Left cardiac atrium (tissue), 4 donors: ENCODE measurements at places on chromosomes 2 and 18. TPM values are rescaled to one million over a fixed set of nuclear protein-coding genes. Genes with fewer than 3 reads are reported as not detected.

Gene CD8B2
- total RNA-seq = not detected

Gene GNLY
- total RNA-seq = 2.8 TPM

Gene ALPP
- total RNA-seq = not detected

Gene LTBP1
- 121 TPM for total RNA-seq

Gene FAM110C
- total RNA-seq = 6.2 TPM

Gene PJVK
- 1.2 TPM for total RNA-seq

Gene RAB6D
- 0.13 TPM for total RNA-seq

Gene SNORC
- total RNA-seq = 0.77 TPM

Gene CACNB4
- 0.32 TPM for total RNA-seq

Gene UGT1A8
- not detected for total RNA-seq

Gene BOK
- 20.4 TPM for total RNA-seq
